Muscle of back (tissue), 13 donors: ENCODE measurements at places on chromosomes 3 and 15. TPM values are rescaled to one million over a fixed set of nuclear protein-coding genes. Genes with fewer than 3 reads are reported as not detected.
A peak's percentile ranks its signal among the peaks of the same experiment; 100 is the strongest.

DNA sequence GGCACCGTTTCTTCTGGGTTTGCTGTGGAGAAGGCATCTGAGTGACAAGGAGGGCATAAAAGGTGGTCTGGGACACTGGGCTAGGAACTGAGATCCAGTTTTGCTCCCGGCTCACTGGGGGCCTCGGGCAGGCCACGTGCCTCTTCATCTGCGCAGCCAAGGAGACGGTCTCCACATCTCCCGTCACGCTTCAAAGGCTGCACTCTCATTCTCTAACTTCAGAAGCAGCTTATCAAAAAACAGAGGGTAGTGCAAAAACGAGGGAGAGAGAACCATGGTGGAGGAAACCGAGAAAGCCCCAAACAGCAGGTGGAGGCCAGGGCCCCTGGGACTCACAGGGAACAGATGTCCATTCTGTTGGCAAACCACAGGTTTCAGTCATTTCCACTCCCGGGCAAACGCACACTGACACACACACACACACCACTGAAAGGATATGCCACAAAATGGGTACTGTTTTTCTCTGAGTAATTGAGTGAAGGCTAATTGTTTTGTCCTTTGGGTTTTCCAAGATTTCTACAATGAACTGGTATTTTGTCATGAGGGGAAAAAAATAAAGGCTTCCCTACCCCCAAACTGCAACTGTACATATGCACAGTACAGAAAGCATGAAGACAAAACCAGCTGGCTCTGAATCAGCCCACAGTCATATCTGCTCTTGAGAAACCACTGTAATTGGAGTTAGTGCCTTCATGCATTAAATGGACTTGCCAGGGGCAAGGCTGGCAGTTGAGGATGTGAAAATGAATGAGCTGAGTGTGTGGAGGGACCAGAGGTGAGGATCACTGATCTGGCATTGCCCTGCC is 71.9 kb downstream of the MGLL start:
- peak; percentile 43 for DNase-seq

GRCh38 chr3:59245859-59246501 is 196.2 kb upstream of the CFAP20DC start:
- DNase-seq = peak; percentile 24

GRCh38 chr3:167116120-167116922 is 263.8 kb downstream of the ZBBX start:
- no peak for DNase-seq

- DNase-seq = no peak
Observed at GRCh38 chr3:38590521-38590920, 59.0 kb downstream of the SCN5A start.

DNA sequence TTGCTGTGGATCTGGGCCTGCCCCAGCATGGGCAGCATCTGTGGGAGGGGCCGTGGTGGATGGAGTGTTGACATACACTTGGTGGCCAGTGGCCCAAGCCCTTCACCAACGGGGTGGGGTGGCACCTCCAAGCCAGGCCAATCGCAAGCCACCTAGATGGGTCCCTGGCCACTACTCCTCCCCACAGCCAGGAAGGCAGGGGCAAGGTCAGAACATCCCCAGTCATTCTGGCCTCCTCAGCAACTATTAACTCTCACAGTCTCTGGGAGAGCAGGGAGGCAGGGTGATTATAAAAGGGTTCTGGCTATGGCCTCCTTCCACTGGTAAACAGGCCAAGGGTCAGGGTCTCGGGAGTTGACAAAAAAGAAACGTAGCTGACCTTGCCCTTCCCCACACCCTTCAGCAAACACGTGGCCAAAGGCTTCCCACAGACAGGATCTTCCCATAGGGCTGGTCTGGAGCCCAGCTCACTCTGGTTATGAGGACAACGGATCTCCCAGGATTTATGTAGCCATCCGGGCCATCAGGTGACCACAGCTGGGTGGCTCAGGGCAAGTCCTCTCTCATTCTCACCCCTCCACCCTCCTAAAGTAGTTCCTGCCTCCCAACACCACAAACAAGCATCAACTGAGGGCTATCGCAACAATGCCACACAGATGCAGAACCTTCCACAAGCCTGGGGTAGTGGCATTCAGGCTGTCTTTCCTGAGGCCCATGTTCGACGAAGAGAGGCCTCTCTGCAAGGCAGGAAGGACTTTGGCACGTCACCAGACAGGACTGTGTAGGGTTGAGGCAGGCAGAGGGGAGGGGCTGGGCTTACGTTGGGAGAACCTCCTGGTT is 18.9 kb downstream of the TLE3 start:
- DNase-seq = no peak

- peak; percentile 90 for DNase-seq
Observed at GRCh38 chr15:89836267-89837133, 21.8 kb upstream of the ANPEP start.

GRCh38 chr15:29687939-29688505 is 134.2 kb downstream of the TJP1 start:
- DNase-seq = no peak

GRCh38 chr3:157066335-157067098 is 93.4 kb downstream of the CCNL1 start:
- DNase-seq = peak; percentile 68

GRCh38 chr3:148697306-148698189 is at the start of gene AGTR1:
Gene AGTR1, plus strand, starts transcription at chr3:148697903. Its CDS starts 43,133 bp downstream, at chr3:148741036.
- DNase-seq = peak; percentile 90

GRCh38 chr3:194135516-194135805 is 487 bp upstream of the HES1 start:
- DNase-seq = no peak

DNA sequence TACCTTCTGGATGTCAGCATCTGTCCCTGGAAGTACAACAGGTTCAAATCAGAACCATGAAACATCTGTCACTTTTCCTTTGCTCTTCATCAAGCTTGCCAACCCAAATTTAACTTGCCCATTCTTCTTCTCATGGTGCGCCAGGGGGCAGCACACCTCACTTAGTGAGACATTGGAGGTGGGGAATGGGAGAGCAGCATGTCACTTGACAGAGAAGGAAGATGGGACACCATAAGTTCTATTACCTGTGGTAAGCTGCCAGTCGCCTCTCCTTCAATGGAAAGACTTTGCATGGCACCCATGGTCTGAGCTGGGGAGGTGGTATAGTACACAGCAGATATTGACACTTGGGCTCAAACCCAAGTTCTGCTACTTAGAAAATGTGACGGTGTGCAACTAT is 2.9 kb downstream of the SCN5A start:
- DNase-seq = no peak

DNA sequence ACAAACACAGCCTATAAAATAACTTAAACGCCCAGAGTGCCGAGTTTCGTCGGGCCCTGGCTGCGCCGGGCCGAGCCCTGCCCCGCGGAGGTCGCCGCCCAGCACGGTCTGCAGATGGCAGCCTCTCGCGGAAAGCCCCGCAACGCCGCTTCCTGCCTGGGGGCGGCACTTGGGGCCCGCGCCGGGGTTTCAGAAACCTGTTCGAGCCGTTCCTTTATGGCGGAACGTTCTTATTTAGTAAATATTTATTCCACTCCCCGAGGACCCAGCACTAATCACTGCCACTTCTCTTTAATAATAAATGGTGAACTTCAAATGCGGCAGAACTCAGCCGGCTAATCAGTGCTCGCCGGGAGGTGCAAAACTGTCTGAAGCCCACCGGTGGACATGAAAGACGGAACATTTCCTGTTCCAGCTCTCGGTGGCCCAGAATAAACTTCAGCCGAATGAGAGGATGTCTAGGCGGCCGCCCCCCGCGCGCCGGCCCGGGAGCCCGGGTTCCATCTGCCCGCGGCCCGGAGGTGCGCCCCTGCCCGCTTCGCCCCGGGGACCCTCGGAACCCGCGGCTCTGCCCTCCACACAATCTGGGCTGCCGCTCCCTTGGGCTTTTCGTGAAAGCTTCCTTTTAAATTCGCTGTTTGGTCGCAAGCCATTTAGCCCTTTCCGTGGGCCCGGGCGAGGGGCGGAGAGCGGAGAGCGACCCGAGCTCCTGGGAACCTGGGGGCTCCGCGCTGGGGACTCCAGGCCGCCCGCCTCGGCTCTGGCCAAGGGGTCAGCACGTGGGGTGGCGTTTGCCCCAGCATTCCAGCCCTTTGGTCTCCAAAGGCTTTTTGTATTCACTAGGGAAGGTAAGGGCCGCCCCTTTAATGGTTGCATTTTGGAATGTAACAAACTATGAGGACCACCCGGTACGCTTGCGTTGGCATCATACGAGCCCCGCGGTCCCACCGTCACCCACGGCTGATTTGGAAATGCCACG is 110.8 kb upstream of the ATP11B start:
- DNase-seq = peak; percentile 27

DNA sequence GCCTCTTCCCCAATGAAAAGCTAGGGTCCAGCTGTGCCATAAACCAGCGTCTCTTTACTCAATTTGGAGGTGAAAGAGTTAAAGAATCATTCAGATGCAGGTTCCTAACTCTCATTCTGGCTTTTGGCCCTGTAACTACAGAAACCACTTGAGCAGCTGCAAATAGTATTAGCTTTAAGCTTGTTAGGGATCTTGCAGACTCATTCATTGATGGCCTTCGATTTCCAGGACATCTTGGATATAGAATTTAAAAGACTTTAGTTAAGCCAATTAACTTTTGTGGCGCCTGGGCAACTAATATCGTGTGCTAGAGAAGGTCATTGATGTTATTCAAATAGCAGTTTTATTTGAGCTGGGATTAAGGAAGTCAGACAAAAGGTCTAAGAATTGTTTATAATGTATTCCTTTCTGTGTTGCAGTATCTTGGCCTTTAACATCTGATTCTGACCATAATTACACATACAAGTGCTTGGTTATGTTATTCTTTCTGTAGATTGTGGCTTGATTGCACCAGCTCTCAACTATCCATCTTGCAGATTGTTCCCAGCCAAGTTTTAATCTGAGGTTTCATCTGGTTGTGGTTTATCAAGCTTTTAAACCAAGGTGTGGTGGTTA is 185.3 kb downstream of the CACNA2D3 start:
- peak; percentile 23 for DNase-seq

DNA sequence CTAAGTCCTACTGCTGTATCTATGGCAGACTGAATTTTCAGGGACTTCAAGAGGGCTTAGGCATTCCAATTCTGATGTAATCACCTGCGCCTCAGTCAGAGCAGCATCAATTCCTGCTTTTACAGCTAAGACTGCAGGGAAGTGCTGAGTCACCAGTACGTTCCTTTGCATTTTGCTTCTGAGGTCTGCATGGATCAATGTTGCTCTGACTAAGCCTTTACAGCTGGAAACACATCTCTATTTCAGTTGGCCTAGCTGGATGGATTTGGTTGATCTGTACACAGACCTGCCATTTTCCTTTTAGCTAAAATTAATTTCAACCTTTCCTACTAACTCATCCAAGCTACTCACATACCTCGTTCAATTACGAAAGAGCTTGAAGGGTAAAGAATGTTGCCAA is 51.3 kb downstream of the ETV5 start:
- DNase-seq = peak; percentile 71

DNA sequence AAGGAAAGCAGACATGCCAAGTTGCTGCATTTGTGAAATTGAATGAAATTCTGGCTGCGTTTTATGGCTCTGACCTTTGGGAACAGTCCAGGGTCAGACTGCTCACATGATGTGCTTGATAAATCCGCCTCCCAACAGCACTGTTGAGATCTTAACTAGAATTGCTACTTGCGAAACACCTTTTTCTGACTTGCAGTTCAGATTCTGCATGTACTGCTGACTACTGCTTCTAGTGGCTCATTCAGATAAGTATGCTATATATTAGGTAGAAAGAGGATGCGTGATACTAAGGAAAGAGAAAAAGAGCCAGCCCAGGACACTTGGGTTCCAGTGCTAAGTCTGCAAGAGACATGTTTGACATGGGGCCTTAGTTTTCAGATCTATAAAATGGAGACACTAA is 129.4 kb downstream of the LPP start:
- DNase-seq = no peak

The PYGO1 gene
- polyA plus RNA-seq = 8.6 TPM

The CCR9 gene
- not detected for polyA plus RNA-seq

The ZNF620 gene
- polyA plus RNA-seq = 3.2 TPM

The RHOA gene
- 428 TPM for polyA plus RNA-seq
